ENCODE measurements at places on chromosomes 2 and 18.

DNA sequence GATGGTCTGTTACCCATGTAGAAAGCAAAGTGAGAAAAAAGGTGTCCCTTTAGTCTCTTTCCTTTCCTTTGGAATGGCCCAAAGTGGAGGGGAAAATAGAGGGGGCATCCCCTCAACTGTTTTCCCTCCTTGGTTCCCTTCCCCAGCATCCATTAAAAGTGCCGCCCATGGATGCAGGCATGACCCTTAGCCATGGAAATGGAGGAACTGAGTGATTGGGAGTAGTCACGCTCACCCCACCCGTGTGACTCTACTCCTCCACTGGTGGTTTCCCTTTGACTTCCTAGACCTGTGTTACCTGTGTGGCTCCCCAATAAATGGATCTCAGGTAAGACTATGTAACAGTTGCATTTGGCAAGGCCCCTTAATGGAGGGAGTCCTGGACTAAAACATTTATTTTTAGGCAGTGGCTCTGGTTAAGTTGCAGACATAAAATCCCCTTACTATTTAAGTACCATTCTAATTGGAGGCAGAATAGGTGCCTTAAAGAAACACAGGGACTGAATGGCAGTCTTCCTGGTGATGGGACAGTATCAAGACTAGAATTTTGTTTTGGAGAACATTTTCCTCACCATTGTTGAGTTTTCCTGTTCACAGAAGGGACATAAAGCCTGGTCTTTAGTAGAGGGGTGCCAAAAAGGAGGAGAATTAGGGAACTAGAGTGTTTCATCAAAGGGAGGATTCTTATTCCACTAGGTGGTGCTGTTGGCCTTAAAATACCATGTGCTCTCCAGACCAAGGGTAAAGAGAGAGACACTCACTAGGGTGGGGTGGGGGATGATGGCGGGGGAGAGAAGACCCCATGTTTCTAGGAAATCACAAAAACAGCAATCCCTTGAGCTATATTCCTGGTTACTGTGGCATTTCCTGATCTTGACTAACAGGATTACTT is 25.7 kb upstream of the PLA2R1 start:
- peak; percentile 66 for DNase-seq

GRCh38 chr2:9205486-9205885 is 1.1 kb upstream of the ASAP2 start:
- DNase-seq, result peak; percentile 38

- no peak for DNase-seq
These were observed 82.8 kb upstream of the PIK3C3 start for GRCh38 chr18:41872206-41872605.

- no peak for DNase-seq
These were observed 260.2 kb upstream of the SESTD1 start for GRCh38 chr2:179524809-179525339.

DNA sequence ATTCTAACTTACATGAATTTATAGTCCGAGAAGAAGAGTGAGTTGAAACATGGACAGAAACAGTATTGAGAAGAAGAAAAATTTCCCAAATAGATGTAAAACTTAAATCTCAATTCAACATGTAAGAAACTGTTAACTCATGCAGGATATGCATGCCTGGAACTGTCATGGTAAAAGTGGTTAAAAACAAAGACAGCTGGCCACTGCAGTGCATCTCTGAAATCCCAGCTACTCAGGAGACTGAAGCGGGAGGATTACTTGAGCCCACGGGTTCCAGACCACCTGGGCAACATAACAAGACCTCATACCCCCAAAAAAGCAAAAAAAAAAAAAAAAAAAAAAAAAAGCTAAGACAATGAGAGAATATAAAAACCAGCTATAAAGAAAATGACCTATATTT is 93.0 kb upstream of the TTC27 start:
- no peak for DNase-seq

DNA sequence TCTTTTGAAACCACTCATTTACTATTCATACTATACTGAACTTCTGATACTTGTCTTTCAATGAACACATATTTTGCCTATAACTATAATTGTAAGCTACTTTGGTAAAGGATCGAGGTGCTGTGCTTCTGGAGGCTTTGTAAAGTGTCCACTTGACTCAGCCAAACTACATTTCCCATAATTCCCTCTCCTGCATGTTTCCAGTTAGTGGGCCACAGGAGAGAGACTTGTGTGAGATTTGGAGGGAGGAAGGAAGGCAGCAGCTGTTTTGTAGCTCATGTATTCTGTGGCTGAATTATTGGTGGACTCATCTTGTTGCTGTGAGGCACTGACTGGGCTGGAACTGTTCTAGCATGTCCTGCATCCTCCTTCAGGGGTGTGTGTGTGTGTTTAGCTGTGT is 328.8 kb downstream of the ARL6IP6 start:
- DNase-seq, result no peak
